Activated gamma-delta T cell (primary cell): ENCODE measurements at places on chromosomes 11 and 22.

- DNase-seq = no peak
Measured at GRCh38 chr22:42842658-42843370, 14.3 kb downstream of the ARFGAP3 start.

DNA sequence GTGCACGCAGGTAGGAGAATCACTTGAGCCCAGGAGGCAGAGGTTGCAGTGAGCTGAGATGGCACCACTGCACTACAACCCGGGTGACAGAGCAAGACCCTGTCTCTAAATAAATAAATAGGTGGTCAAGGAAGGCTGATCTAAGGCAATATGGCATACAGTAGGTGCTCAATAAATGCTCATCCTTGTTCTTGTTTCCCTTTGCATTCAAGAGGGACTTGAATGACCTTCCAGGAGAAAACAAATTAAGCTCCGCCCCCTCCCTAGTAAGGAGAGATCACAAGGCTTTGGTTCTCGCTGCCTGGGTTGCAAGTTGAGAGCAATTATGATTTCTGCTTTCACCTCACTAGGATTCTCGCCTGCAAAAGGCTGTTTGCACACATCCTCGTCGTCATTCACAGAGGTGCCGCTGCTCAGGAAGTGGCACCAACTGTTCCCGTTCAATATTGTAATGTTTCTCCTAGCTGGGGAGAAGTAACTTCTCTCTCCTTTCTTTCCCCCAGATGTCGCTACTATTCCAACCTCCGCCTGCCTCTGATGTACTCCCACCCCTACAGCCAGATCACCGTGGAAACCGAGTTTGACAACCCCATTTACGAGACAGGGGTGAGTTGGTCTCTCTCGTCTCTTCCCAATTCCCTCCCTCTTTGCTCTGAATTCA, 51.8 kb upstream of the ASPHD2 start:
- no peak for DNase-seq

- DNase-seq = no peak
Measured at GRCh38 chr11:121575250-121575962, 122.6 kb upstream of the SORL1-AS1 start.

- DNase-seq = no peak
Measured at GRCh38 chr22:47048123-47049077, 285.9 kb downstream of the TBC1D22A start.

GRCh38 chr11:85967457-85967856, 101.4 kb downstream of the PICALM start:
- no peak for DNase-seq

- no peak for DNase-seq
Measured at GRCh38 chr11:27926981-27927481, 180.9 kb downstream of the KIF18A start.

- DNase-seq = no peak
Measured at GRCh38 chr22:46159777-46160176, 9.5 kb downstream of the PPARA start.

DNA sequence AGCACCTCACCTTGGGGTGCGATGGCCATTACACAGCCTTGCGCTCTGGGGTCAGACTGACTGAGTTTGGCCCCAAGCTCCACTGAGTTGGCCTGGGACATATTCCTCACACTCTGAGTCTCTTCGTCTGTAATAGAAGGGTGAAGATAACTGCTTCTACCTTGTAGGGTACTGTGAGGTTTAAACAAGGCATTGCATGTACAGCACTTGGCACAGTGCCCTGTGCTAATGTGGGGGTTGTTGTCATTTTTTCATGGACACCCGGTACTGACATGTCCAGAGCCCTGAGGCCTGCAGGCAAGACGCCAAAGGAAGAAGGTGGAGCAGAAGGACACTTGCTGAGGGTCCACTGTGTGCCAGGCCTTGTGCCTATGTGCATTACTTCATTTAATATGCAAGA, 50.7 kb downstream of the OTOG start:
- no peak for DNase-seq

- no peak for DNase-seq
Measured at GRCh38 chr11:83035070-83035854, 36.4 kb downstream of the RAB30 start.

DNA sequence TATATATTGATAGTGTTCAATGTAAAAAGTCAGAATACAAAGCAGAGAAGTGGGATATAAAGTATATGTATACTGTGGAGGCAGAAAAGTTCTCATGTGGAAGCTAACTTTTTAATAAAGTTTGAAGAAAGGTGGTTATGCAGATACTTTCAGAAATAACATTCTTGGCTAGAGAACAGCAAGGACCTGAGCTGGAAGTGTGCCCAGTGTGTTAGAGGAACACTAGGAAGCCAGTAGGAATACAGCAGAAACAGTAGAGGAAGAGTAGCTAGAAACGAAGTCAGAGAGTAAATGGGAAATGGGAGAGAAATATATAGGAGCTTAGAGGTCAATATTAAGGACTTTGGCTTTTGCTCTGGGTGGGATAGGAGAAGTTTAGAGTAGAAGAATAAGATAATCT, 464.9 kb upstream of the CCDC90B start:
- DNase-seq = no peak

DNA sequence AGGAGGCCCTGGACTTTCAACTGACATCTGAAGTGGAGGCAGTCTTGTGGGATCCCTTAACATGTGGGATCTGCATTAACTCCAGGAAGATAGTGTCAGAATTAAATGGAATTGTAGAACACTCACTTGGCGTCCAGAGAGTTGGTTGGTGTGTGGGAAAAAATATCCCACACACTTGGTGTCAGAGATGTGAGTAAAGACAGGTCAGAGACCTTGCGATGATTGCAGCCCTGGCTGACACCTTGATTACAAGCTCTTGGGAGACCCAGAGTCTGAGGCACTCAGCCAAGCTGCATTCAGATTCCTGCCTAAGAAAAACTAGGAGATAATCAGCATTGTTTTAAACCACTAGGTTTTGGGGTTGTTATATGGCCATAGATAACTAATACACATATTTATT, 7.2 kb upstream of the TPCN2 start:
- DNase-seq = no peak

- no peak for DNase-seq
Measured at GRCh38 chr11:64018310-64018709, 17.4 kb upstream of the FLRT1 start.

- peak; percentile 67 for DNase-seq
Measured at GRCh38 chr11:68841718-68842426, at the start of gene CPT1A. Gene CPT1A (minus strand): TSS chr11:68841916. CDS start chr11:68815474, 26,442 bp downstream.

- no peak for DNase-seq
Measured at GRCh38 chr11:124842305-124842704, 22.9 kb upstream of the ROBO3 start.

DNA sequence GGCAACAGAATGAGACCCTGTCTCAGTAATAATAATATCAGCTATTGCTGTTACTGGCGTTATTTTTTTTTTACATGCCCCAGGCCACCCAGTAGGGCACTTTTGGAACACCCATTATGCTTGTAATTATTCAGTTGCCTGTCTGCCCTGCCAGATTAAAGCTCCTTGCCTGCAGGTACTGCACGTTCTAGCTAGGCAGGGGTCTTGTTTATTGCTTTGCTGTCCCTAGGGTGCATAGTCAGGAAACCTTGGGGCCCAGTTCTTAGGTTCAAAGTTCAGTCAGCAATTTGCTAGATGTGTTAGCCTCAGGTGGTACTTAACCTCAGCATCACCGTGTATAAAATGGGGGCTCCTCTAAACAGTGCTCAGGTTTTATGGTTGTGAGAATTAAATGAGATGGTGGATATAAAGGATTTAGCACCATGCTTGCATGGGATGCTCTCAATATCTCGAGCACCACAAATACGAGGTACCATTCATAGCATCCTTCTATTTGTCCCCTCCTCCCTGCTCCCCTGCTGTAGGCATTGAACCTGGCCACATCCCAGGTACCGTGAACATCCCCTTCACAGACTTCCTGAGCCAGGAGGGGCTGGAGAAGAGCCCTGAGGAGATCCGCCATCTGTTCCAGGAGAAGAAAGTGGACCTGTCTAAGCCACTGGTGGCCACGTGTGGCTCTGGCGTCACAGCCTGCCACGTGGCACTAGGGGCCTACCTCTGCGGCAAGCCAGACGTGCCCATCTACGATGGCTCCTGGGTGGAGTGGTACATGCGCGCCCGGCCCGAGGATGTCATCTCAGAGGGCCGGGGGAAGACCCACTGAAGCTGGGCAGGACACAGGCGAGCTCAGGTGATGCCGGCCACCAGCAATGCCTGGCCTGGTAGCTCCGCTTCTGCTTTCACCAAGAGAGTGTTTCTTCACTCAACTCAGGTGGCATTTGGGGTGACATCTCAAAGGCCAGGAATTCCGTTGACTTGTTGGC, 9.4 kb downstream of the MPST start:
- DNase-seq = no peak

DNA sequence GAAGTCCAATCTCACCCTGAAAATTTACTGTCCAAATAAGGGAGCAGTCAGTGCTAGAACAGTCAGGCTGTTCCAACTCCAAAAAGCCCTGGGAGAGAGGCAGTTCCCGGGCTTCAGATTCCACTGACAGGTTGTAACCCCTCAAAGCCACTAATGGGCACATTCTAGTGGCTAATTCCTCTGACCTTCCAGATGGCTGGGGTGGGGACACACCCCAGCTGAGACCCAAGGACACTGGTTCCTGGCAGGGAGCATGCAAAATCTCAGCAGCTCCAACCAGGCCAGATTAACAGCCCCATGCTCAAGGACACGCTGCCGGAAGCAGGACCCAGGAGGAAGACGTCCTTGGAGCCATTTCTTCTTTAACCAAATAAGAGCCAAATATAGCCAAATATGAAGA, 92.7 kb downstream of the RPL27A start:
- DNase-seq = no peak

DNA sequence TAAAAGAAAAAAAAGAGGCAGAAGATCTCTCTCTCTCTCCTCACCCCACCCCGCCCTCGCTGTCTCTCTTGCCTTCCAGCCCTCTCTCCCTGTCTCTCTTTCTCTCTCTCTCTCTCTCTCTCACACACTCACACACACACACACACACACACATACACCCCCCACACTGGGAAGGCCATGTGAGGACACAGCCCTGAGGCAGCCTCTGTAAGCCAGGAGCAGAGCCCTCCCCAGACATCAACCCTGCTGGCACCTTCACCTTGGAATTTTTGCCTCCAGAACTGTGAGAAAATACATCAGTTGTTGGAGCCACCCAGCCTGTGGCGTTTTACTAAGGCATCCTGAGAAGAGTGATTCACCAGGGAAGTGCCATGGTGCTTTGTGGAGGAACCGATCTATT, 14.7 kb downstream of the APOL3 start:
- no peak for DNase-seq

DNA sequence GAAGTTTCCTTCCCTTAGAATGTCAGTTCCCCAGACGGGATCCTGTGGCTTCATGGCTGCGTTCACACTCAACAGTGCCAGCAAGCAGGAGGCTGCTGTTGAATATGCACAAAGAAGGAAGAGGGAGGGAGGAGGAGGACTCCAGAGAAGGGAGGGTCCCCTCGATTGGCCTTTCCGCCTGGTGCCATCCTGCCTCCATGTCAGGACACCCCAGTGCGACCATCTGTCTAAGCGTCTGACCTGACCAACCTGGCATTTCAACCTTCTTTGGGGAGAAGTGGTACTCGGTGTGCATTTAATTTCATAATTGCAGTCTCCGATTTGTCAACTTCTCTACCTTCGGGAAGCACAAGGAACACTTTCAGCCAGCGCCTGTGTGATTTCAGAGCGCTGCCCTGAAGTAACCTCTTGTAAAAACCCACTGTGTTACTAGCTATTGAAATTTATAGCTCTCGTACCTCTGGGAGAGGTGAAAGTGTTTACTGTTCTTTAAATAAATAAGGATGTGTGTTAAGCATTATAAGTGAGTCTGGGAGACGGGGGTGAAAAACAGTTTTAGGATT, 1491.9 kb downstream of the TBC1D22A start:
- DNase-seq = no peak

GRCh38 chr11:65595543-65596281, at the start of gene KCNK7:
Gene KCNK7 (minus strand): TSS chr11:65595800. CDS start chr11:65595772, 28 bp downstream.
- no peak for DNase-seq

GRCh38 chr11:87440076-87440770, 402.5 kb downstream of the TMEM135 start:
- no peak for DNase-seq

- no peak for DNase-seq
Measured at GRCh38 chr11:2480874-2481220, 36.0 kb downstream of the KCNQ1 start.

DNA sequence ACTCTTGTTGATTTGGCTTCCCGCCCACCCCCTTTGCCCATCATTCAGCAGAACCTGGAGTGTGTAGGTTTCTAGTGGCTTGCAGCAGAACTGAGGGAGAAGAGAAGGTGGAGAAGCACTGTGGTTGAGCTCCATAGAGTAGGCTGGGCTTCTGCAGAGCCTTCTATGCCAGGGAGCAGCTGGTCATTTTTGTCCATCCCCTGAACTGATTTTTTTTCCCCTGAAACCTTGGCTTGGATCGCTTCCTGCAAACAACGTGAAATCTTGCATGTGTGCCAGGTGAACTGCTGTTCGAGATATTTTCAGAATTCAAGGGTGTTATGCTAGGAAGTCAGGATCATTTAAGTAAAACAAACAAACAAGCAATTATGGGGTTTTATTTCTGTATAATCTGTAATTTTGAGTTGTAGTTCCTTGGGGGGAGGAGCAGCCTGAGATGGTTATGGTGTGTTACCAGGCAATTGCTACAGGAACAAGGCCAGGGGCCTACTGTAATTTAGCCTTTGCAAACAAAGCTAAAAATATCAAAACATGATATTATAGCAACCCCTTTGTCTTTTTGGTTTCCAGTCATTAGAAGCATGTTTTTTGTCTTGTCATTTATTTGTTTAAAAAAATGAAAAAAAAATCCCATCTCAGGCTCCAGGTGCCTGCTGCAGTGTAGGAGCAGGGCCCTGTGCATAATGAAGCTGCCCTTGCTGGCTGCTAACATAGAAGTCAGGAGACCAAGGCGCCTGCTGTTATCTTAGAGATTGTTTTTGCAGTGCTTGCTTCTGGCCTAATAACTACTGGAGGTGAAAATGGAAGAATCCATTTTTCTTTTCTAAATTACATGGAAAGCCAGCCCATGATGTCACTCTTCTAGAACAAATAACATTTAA, 152.4 kb upstream of the TTC12 start:
- no peak for DNase-seq

DNA sequence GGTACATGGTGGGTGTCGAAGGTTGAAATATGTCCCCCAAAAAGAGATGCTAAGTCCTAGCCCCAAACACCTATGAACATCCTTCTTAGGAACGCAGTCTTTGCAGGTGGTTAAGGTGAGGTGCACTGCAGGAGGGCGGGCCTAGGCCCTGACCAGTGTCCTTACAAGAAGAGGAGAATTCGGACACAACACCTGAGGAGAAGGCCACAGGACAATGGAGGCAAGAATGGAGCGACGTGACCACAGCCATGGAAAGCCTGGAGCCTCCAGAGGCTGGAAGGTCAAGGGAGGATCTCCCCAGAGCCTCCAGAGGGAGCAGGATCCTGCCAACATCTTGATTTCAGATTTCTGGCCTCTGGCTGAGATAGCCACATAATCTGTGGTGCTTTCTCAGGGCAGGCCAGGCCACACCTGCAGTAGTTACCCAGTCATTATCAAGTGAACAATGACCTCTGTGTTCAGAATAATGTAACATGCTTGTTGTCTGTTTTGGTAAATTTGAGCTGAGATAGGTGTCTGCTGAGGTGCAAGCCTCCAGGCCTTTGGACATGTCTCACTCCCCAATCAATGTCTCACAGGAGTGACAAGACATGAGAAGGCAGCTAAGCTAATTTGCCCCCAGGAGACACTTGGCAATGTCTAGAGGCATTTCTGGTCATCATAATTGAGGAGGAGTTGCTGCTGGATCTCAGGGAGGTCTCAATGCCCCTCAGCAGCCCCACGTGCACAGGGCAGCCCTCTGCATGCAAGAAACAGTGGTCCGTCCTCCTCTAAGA, 498.9 kb downstream of the BRD1 start:
- no peak for DNase-seq

GRCh38 chr11:104159356-104159755, 4.6 kb downstream of the PDGFD start:
- no peak for DNase-seq
